Activated naive CD8-positive, alpha-beta T cell treated with anti-CD3 and anti-CD28 coated beads, Interleukin-2, amount 50 U/mL, for 24 hours (primary cell): ENCODE measurements at places on chromosomes 4 and X.

GRCh38 chr4:57119054-57119651 is 9.0 kb upstream of the IGFBP7 start:
- DNase-seq, result no peak

- DNase-seq, result no peak
Observed at GRCh38 chrX:46279925-46280313, 265.3 kb downstream of the ZNF674 start.

DNA sequence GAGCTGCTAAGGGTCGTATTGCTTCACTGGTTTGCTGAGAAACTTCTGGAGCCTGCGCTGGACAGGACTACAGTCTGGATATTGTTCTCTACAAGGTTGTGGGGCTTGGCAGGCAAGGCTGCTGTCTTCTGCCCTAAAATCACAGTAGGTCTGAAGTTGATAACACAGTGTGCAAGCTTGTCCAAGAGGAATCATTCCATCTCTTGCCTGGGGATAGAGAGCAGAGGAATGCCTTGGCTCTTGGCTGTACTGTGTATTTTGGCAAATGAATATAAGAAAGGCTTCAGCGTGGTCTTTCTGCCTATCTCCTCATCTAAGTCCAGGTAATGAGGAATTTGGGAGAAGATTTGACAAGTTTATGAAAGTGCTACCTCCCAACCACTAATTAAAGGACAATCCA is 9.4 kb upstream of the RASL11B start:
- DNase-seq, result no peak

GRCh38 chr4:25838526-25838925 is 24.3 kb downstream of the SEL1L3 start:
- DNase-seq, result no peak

GRCh38 chr4:159298502-159298901 is 195.6 kb downstream of the RAPGEF2 start:
- DNase-seq, result no peak
